Activated naive CD4-positive, alpha-beta T cell treated with anti-CD3 and anti-CD28 coated beads, Interleukin-2, amount 10 ng/mL, durations not matched to agents 7 days and 5 days (primary cell): ENCODE measurements at places on chromosomes 12 and 14.

GRCh38 chr14:78412475-78412874, 242.3 kb downstream of the NRXN3 start:
- H3K4me1 ChIP-seq: no peaks in the 10 kb centered on the region
- no peak overlapping the region for H3K27ac ChIP-seq
- H3K27me3 ChIP-seq: no peaks in the 10 kb centered on the region
- no peaks in the 10 kb centered on the region for H3K36me3 ChIP-seq
- no peak overlapping the region for H3K4me3 ChIP-seq

DNA sequence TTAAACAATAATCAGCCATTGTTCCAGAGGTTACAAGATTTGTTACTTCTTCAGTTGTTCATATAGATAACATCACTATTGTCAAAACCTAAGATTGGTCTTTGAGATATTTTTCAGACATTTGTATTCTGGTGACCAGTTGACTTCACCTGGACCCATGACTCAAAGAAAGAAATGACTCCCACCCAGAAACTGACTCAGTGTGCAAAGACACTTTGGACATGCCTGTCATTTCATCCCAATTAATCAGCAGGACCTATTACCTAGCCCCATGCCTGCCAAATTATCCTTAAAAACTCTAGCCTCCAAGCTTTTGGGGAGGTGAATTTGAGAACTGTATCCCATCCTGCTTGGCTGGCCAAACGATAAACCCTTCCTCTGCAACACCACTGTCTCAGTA, 27.7 kb upstream of the TSPAN11 start:
- H3K27me3 ChIP-seq: peaks cover 12% of the 10 kb centered on the region
- no peaks in the 10 kb centered on the region for H3K36me3 ChIP-seq
- no peak overlapping the region for H3K4me3 ChIP-seq

- H3K27me3 ChIP-seq: no peaks in the 10 kb centered on the region
- H3K36me3 ChIP-seq: peaks cover 18% of the 10 kb centered on the region
- no peak overlapping the region for H3K4me3 ChIP-seq
- no peaks in the 10 kb centered on the region for H3K4me1 ChIP-seq
Observed at GRCh38 chr12:42410340-42410739, 84.4 kb downstream of the PPHLN1 start.

- DNase-seq: no peak
- H3K27me3 ChIP-seq: no peaks in the 10 kb centered on the region
- no peak overlapping the region for H3K27ac ChIP-seq
- H3K4me3 ChIP-seq: no peak overlapping the region
- peaks cover 9% of the 10 kb centered on the region for H3K4me1 ChIP-seq
- H3K36me3 ChIP-seq: no peaks in the 10 kb centered on the region
Observed at GRCh38 chr14:77838831-77839511, 39.1 kb downstream of the ADCK1 start.

- H3K36me3 ChIP-seq: no peaks in the 10 kb centered on the region
- H3K4me3 ChIP-seq: no peak overlapping the region
- no peaks in the 10 kb centered on the region for H3K4me1 ChIP-seq
- no peak for DNase-seq
Observed at GRCh38 chr12:62865937-62866336, 69.0 kb downstream of the PPM1H start.

- H3K4me1 ChIP-seq: no peaks in the 10 kb centered on the region
- no peak for DNase-seq
- H3K36me3 ChIP-seq: no peaks in the 10 kb centered on the region
- no peak overlapping the region for H3K4me3 ChIP-seq
- H3K27me3 ChIP-seq: peaks cover 8% of the 10 kb centered on the region
Observed at GRCh38 chr14:51554953-51555352, 96.8 kb upstream of the FRMD6 start.
